WTC11 (cell line): ENCODE measurements at places on chromosomes 12 and 14.

DNA sequence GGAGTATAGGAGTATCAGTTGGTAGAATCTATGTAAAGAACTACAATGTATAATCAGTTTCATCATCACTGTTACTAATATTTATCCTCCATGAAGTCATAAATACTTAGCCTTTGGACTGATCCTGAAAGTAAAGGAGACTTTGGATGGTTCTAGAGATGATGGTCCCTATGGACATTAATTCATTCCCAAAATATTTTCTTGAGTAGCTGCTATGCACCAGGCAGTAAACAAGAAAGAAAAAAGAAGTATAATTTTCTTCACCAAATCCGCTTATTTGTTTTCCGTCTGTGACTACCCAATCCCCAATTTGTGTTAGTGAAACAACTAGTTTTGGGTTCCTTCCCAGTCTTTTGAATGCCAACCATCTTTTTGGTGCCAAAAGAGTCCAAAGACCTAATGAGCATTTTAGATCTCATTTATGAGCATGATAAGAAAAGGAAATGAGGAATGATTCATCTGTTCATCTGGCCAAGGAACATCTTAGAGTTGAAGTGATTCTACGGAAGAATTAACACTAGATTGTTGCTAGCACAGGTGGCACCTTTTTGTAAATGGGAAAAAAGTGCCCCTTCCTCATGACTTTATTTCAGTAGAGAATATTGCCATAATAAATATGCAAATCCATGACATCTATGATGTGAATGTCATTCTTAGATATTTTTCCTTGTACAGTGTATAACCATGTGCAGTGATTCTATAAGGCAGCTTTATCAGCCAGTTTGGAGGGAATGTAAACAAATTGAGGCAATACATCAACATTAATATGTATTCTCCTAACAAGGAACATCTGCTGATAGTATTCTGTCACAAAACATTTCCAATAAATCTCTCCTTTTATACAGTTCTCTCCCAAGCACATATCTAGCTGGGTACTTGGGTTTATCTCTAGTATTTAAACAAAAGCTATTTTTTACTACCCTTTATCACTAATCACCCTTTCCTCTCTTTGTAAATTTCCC, 85.1 kb upstream of the CCDC91 start:
- no peak for DNase-seq

DNA sequence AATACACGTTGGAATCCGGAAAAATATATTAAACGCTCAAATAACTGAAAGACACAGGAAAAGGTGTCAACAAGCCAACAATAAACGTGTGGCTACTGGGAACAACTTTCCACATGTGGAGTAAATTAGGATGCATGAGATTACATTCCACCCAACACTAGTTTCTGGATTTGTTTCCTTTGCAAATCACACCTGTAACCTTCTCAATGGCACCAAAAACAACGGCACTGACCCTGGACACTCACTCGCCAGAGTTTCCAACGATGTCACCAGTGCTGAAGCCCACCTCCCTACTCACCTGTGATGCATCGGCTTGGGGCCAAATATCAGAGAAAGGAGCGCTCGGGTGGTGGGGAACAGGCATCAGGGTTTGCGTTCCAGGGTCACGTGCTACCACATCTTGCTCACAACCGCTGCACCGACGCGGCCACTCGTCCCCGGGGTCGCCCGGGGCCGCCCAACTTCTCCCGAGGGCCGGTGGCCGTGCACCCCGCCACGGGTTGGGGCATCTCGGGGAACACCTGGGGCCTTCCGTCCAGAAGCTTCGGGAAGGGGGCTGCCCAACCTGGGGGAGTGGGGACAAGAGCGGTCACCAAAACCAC, 629 bp downstream of the PRDM4 start:
- peak; percentile 30 for DNase-seq

DNA sequence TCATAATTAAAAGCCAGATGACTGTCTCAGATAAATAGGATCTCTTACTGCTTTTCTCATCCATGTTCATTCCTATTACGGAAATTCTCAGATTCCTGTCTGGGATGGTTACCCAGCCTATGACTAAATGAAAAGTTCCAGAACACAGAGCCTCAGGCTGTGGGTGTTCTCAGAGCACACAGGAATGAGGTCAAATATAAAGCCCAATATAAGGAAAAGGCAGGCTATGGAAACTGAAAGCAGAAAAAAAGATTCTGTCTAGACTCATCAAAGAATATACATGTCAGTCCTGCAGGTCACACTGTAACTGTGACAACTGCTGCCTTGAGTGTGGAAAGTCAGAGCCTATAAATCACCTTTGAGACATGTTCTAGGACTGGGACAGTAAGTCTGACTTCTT, 64.3 kb downstream of the DCAF5 start:
- no peak for DNase-seq

GRCh38 chr12:96773031-96773430, 134.0 kb upstream of the NEDD1 start:
- DNase-seq, result no peak

GRCh38 chr12:34402228-34402898, 380.1 kb downstream of the ALG10 start:
- DNase-seq, result no peak
